Activated T-cell treated with anti-CD3 and anti-CD28 coated beads, Interleukin-2, amount 50 U/mL, for 4 hours (primary cell): ENCODE measurements at places on chromosomes 5 and 9.

DNA sequence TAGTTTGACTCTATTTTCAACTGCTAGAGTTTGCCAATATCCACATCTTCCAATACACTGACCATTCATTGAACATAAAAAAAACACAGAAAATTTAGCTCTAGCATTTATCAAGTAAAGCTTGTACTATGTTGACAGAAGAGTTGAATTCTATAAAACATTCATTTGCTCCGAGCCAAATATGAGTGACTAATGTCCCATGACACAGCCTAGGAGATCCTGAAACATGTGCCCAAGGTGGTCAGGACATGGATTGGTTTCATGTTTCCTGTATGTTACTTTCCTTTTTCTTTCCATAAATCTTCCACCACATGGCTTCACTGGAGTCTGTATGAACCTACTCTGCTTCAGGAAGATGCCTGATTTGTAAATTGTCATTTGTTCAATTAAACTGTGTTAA is 122.4 kb upstream of the PRDM9 start:
- DNase-seq: no peak

GRCh38 chr5:73303148-73304079 is 130.4 kb downstream of the TMEM174 start:
- DNase-seq: no peak

GRCh38 chr5:72245951-72246532 is 74.0 kb downstream of the MRPS27 start:
- DNase-seq: no peak

- no peak for DNase-seq
Measured at GRCh38 chr5:1111241-1111726, 579 bp downstream of the SLC12A7 start.

- DNase-seq: no peak
Measured at GRCh38 chr9:8262625-8263622, 463.3 kb upstream of the DMAC1 start.

- no peak for DNase-seq
Measured at GRCh38 chr5:90550963-90551362, 7.6 kb upstream of the ADGRV1 start.

DNA sequence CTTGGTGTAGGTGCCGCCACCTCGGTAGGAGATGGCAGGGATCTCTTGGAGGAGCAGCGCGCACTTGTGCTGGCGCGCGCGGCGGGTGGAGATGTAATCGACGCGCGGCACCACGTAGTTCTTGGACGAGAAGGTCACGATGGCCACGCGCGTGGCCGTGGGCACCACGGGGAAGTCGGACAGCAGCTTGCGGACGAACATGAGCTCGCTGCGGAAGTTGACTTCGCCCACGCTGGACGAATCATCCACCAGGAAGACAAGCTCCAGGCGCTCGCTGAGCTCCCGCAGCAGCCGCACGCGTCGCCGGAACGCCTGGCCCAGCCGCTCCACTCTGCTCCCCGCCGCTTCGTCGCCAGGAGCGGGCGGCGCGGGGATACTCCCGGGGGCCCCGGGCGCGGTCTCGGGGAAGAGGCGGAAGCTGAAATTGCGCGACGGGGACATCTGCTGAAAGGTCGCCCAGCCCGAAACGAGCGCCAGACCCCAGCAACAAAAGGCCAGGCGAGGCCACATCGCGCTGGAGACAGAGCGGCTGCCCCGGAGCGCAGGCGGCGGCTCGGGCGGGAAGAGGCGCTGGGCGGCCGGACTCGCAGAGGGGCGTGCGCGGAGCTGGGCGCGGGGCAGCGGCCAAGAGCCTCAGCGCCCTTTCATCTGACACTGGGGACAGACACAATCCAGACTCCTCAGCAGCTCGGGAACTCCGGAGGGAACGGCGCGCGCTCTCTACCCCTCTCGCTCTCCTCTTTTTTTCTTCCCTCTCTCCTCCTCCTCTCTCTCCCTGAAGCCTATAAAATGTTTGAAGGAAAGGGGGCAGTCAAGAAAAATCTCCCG is at the start of gene SVEP1:
Gene SVEP1, minus strand, starts transcription at position 708 of the 828 bp plus-strand sequence. Its CDS starts 198 bp downstream, at position 510.
- DNase-seq: no peak

DNA sequence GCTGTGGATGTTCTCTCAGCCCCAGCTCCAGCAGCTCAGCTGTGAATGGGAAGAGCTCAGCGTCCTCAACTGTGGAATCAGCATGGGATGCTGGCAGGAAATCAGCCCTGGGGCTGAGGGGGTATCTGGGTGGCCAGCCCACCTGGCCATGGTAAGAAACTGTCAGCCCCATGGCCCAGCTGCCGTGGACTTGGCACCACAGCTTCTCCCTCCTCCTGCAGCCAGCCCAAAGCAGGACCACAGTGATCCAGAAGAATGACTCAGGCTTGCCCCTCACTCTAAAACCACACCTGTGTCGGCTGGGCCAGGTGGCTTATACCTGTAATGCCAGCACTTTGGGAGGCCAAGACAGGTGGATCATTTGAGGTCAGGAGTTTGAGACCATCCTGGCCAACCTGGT is 48.0 kb downstream of the SAR1B start:
- DNase-seq: no peak

GRCh38 chr5:77032635-77033034 is 2.4 kb downstream of the AGGF1 start:
- no peak for DNase-seq
